ENCODE measurements at places on chromosomes 6 and 20. TPM values are rescaled to one million over a fixed set of nuclear protein-coding genes. Genes with fewer than 3 reads are reported as not detected.

Gene SCRT2
- not detected for total RNA-seq

DNA sequence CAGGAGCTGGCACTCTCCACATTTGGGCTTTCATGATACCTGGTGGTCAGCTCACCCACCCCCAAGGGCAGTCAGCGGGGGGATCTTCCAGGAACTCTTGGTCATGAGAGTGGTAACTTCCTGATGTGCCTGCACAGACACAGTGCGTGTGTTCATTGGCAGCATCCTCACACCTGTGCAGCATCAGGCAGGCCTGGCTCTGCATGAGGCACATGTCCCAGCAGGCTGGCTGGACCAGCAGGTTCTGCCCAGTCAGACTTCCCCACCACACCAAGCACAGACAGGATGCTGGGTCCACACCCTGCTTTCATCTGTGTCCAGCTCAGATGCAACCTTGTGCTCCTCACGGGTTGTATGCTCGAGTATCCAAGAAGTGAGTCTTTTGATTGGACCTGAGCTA lies 15.7 kb upstream of the UNC93A start:
- DNase-seq, result no peak

DNA sequence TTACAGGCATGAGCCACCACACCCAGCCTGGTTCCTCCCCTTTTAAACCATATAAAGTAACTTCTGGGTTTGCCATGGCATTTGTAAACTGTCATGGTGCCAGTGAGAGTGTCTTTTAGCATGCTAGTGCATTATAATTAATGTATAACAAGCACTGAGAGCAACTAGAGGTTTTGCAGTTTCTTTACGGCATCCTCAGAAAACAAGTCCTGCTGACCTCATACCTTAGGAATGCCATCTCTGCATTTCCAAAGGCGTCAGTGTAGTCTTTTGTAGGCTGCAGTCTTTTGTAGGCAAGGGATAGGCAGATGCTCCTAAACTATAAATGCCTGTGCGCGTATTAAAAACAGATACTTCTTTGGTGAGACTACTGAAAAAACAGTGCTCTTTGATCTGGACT lies 75.0 kb upstream of the EZR start:
- DNase-seq, result no peak

GRCh38 chr6:37858363-37858762 lies 38.8 kb downstream of the ZFAND3 start:
- no peak for DNase-seq

DNA sequence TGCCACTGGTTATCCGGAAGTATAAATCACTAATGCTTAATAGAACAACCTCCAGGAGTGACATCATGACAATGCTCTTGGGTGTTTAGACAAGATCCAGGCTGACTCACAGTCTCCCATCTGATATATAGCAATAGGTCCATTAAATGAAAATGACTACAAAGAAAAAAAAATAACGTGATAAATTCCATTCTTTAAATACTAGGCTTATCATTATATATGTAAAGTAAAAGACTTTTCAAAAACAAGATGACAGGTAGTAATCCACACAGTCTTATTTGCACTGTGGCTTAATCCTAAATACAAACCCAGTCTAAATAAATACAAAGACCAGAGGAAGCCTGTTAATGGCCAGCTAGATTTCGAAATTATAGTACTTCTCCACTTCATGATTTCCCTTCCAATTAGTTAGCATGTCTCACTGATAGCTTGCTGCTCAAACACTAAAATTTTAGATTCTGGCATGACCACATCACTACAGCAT lies 149.1 kb upstream of the BEND3 start:
- DNase-seq, result no peak

Gene RIPPLY2
- total RNA-seq, result not detected

Gene VSTM2L
- 1.6 TPM for total RNA-seq

DNA sequence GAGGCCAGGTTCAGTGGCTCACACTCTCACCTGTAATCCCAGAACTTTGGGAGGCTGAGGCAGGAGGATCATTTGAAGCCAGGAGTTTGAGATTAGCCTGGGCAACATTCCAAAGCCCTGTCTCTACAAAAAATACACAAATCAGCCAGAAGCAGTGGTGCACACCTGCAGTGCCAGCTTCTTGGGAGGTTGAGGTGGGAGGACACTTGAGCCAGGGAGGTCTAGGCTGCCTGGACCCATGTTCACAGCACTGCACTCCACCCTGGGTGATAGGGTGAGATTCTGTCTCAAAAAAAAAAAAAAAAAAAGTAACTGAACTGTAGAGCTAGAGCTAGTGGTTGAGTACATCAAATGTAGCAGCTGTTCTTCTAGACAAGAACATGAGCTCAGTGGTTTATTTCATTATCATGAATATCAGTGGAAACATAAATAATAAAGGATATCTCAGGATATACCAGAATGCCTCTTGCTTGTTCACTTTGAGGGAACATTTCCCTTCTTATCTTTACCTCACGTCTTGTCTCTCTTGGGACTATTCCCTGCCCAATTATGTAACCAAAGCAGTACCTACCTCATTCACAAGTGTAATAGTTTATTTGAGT lies 17.6 kb downstream of the NANP start:
- no peak for DNase-seq

Gene RTN4IP1
- 3.3 TPM for total RNA-seq

DNA sequence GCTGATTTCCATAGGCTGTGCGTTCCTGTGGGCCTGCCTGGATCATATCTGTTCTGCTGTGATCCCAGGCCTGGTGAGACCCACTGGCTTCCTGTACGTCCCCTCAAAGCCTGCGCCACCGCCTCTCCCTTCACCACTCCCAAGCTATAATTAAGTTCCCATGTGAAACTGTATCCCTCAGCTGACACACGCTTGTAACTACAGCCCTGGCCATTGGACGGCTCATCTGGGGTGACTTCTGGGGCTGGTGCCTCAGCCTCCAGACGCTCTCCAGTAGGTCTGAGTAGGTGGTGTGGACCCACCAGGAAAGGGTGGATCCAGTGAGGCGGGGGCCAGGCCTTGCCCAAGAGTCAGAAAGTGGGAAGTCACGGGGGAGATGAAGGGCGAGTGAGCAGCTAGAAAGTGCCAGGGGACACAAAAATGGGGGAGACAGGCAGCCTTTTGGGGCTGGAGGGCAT lies 21.0 kb downstream of the PPARD start:
- DNase-seq, result no peak

Gene TBX18
- 9.4 TPM for total RNA-seq

GRCh38 chr6:9634776-9635175 lies 780.1 kb downstream of the TFAP2A start:
- no peak for DNase-seq

Gene PSORS1C1
- total RNA-seq, result 0.54 TPM

DNA sequence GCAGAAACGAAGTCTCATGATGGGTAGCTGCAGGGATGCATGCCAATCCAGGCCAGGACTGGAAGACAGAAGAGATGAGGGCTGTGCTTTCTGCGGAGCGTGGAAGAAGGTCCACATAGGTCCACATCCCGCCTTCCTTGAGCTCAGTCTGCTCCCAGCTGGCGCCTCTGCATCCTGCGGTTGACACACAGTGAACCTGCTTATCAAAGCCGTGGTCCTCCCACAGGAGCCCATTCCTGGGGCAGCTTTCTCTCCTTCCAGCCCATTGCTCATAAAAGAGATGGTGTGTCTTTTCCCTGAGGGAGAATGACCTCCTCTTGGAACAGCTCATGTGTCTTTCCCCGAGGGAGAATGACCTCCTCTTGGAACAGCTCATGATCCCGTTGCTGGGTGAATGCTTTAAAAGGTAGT lies 225.4 kb downstream of the CDH4 start:
- no peak for DNase-seq

- no peak for DNase-seq
These were observed 38.8 kb downstream of the CDYL start for GRCh38 chr6:4814987-4815386.

DNA sequence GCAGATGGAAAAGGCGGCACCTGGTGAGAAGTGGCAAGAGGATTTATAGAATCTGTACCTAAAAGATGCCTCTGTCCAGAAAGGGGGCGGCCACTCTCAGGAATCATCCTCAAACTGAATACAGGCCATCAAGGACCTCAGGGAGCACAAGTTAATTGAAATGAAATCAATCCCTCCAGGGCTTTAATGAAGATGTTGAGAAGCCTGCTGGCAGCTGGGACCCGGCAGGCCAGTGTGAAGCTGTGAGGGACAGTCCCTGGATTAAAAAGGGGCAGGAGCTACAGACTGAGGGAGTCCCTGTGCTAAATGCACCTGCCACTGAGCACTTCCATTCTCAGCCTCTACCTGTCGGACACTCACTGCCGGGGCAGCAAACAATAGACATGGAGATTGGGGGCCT lies 107.7 kb upstream of the GGTLC1 start:
- no peak for DNase-seq

Gene TIAM2
- total RNA-seq, result 21.1 TPM

- DNase-seq, result no peak
These were observed 79.6 kb upstream of the SASH1 start for GRCh38 chr6:148263010-148263409.

DNA sequence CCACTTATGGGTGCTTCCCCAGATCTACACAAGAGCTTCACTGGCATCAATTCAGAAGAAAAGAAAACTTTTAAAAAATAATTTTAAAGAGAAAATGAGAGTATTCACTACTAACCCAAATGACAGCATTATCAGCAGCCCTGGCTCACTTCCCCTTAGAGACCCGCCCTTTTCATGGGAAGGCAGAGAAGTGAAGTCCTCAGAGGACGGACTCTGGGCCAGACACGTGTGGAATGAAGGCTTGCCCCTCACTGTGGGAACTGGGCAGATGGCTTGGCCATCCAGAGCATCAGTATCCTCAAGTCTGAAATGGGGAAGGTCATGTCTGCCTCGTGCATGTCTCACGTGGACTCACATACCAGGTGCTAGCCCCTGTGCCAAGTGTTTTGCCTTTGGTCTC lies 63.5 kb downstream of the JAG1 start:
- no peak for DNase-seq

GRCh38 chr20:39588148-39588757 lies 626.1 kb downstream of the DHX35 start:
- DNase-seq, result peak; percentile 37

- no peak for DNase-seq
These were observed 5.9 kb upstream of the CST3 start for GRCh38 chr20:23643659-23644058.

DNA sequence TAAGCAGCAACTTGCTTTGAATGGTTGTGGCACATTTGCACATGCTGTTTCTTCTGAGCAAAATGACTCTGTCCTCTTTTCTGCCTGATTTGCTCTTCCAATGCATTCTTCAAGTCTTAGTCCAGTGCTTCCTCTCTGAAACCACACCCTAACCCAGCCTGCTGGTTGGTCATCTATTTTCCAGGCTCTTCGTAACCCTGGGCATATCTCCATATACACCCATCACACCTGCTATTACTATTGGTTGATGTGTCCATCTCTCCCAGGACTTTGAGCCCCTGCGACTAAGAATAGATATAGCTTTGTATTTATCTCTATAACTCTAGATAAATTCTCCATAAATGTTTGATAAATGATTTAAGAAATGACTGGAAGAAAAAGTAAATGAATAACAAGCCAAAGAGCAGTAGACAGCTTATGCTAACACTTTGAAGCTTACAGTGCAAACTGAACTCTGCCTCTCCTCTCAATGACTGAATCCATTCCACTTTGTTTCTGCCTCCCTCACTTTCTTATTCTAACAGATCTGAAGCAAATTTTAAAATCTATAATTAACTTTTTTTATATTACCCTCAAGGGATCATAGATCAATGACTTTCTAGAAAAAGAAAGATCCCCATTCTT lies 59.7 kb upstream of the NT5E start:
- no peak for DNase-seq

GRCh38 chr20:22977047-22977785 lies 57.9 kb upstream of the SSTR4 start:
- no peak for DNase-seq

Gene FABP7
- 3.6 TPM for total RNA-seq

GRCh38 chr6:41545247-41545702 lies 906 bp upstream of the FOXP4 start:
- DNase-seq, result no peak

DNA sequence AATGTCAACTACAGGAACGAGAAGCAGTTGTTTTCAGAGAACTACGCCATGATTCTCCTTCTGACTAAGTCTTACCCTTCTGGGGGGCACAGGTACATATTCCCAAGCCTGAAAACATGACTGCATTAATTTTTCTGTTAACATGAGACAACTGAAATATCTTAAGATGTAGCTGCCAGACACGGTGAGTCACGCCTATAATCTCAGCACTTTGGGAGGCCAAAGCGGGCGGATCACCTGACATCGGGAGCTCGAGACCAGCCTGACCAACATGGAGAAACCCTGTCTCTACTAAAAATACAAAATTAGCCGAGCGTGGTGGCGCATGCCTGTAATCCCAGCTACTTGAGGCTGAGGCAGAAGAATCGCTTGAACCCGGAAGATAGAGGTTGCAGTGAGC lies 21.7 kb downstream of the TBC1D20 start:
- no peak for DNase-seq

- DNase-seq, result no peak
These were observed 1294.9 kb upstream of the CITED2 start for GRCh38 chr6:140669321-140669720.

DNA sequence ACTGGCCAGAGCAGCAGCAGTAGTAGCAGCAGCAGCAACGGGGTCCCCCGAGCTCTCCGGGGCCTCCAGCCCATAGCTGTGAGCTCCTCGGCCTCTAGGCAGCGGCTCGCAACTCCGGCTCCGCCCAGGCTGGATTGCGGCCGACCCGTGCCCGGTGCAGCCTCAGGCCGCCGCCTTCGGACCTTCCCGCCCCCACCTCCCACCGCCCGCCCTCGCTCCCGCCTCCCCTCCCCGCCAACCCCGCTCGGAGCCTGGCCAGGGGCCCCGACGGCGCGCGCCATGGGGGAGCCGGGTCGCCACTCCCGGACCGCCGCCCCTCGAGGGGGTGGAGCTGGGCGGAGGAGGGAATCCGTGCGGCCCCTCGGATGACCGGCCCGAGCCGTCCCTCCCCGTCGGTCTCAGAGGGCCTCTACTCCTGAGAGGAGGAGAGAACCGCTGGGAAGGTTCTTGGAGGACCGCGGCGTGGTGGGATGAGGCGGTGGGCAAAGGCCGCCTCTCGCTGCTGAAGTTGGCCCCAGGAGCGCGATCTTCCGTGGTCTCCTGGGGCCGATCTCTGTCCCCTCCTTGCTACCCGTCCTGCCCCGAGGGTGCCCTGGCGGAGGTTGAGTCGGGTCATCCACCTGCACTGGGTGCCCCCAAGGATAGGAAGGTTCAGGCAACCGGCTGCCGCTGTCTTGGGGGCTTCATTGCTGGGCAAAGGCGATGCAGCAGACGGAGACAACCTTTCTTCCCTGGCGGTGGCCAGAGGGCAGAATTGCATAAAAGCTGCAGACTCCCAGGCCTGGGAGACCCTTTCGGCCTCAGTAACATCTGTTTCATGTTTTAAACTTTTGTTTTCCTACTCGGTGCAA lies at the start of gene ADAM33:
Gene ADAM33, minus strand, starts transcription at position 80 of the 851 bp plus-strand sequence. Its CDS starts 6 bp downstream, at position 74.
- DNase-seq, result peak; percentile 17

Gene VARS2
- 20.0 TPM for total RNA-seq

DNA sequence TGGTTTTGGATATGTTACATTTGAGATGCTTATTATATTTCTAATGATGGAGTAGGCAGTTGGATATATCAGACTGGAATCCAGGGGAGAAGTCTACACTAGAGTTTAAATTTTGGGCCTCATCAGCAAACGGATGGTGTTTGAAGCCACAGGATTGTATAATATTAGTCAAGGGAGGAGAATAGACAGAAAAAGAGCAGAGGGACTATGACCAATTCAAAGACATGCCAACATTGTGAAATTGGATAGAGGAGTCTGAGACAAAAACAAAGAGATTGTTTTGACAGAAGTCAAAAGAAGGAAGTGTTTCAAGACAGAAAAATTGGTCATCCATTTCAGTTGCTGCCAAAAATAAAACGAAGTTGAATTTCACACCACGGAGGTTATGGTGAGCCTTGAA lies 66.5 kb downstream of the NOX3 start:
- DNase-seq, result no peak

- DNase-seq, result no peak
These were observed 348.8 kb upstream of the PLCB4 start for GRCh38 chr20:8720089-8720488.

Gene CTAGE9
- total RNA-seq, result not detected
